ENCODE measurements at places on chromosomes 16 and 17. TPM values are rescaled to one million over a fixed set of nuclear protein-coding genes. Genes with fewer than 3 reads are reported as not detected.

DNA sequence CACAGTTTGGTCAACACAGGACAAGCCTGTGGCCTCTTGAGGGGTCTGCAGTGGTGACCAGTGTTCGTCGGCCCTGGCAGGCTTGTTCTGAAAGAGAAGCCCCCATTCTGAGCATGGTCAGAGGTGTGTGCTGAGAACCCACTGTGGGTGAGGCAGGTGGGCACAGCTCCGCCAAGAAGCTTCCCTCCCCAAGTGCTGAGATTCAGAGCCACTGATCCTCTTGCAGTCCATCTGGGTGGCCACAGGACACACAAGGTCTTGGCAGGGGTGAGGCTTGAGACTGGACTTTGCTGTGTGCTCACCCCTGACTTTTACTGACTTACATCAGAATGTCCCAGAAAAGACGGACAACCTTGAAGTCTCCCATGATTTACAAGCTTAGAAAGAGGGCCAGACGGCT lies 18.7 kb downstream of the MPRIP start:
- DNase-seq: no peak
- H3K4me1 ChIP-seq: peaks cover 23% of the 10 kb centered on the region
- H3K4me3 ChIP-seq: no peak overlapping the region
- no peaks in the 10 kb centered on the region for H3K36me3 ChIP-seq
- H3K27me3 ChIP-seq: no peaks in the 10 kb centered on the region

DNA sequence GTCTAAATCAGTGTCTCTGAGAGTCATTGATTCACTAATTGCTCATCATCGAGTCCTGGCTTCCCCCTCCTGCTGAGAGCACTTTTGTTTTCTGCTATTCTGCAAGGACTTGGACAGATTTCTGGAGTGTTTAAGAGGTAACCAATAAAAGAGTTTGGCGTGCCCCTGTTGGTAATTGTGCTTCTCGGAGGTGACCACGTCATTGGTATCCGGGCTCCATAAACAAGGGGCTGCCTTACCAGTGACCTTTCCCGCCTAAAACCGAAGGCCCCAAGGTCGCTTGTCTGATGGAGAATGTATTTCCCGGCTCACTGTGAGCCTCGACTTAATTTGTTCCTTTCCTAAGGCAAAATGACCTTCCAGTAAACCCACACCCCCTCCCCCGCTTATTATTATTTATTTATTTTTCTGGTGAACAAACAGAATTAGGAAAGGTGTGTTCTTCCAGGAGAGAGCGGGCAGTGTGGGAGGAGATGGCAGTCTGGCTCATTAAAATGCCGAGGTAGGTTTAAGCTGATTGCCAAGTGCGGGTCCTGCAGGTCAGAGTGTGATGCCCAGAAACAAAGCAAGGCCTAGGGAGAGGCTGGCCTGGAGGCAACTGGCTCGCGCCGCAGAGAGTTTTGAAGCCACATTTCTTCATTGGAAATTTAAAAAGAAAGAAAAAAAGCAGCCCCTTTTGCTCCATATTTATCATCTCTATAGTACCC lies 30.2 kb downstream of the MSI2 start:
- H3K4me1 ChIP-seq: peaks cover 24% of the 10 kb centered on the region
- no peaks in the 10 kb centered on the region for H3K36me3 ChIP-seq
- no peaks in the 10 kb centered on the region for H3K27me3 ChIP-seq
- H3K27ac ChIP-seq: no peak overlapping the region
- DNase-seq: no peak
- H3K4me3 ChIP-seq: no peak overlapping the region

DNA sequence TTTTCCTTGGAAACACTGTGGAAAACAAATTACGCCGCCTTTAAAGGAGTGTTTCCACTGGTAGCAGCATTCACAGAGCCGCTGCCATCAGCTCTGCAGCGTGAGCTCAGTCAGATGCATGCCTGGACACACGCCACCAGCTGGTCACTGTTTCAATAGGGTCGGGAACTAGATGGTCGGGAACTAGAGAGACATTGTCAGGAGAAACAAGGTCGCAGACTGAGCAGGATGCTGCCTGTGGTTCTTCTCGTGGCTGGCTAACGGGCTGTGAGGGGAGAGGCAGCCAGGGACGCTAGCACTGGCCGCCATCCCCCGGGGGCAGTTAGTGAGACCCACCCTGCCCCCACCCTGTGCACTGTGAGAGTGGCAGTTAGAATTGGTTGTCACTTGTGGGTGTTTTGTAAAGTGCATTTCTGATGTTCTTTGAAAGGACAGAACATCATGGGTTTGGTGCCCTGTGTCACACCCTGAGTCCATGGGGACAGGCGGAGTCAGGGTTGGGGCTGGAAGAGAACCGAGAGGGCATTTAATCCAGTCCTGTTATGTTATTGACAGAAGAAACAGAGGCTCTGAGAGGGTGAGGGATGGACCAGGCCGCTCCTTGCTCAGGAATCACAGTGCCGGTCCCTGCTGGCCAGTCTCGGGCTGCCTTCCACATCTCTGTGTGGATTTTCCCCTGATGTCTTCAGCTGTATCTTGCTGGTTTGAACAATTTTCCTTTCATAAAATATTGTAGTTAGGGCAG lies 86.3 kb downstream of the SPECC1 start:
- peaks cover 73% of the 10 kb centered on the region for H3K36me3 ChIP-seq
- no peak for DNase-seq
- H3K27me3 ChIP-seq: no peaks in the 10 kb centered on the region
- peak overlapping the region; percentile 29 for H3K27ac ChIP-seq
- H3K4me3 ChIP-seq: no peak overlapping the region

DNA sequence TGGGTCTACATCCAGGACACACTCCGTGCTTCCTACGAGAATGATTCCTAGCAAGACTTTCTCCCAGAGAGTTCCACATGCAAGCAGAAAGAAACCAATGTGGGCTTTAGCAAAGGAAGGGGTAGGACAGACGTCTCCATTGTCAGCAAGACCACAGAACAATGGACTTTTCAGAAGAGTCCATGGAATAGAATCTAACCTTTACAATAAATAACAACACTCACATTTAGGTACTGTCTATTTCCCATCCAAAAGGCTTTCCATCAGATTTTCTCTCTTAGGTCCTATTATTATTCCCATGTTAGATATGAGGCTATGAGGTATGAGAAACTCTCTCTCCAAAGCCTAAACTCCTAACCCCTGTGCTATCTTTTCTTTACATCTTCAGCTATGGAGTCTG lies 360.9 kb downstream of the GRIN2A start:
- DNase-seq: no peak
- no peaks in the 10 kb centered on the region for H3K36me3 ChIP-seq
- H3K27ac ChIP-seq: no peak overlapping the region
- H3K27me3 ChIP-seq: no peaks in the 10 kb centered on the region
- H3K4me3 ChIP-seq: no peak overlapping the region

GRCh38 chr17:20234276-20234675 lies 225.1 kb downstream of the SPECC1 start:
- H3K27ac ChIP-seq: no peak overlapping the region
- no peaks in the 10 kb centered on the region for H3K27me3 ChIP-seq
- H3K4me3 ChIP-seq: no peak overlapping the region
- peaks cover 97% of the 10 kb centered on the region for H3K36me3 ChIP-seq
- no peaks in the 10 kb centered on the region for H3K4me1 ChIP-seq

ABCC1 gene
- polyA plus RNA-seq: 3.0 TPM

MPP2 gene
- not detected for polyA plus RNA-seq

GRCh38 chr17:74865504-74866197 lies 6.0 kb upstream of the GRIN2C start:
- no peak overlapping the region for H3K27ac ChIP-seq
- no peak overlapping the region for H3K4me3 ChIP-seq
- H3K36me3 ChIP-seq: no peaks in the 10 kb centered on the region
- H3K27me3 ChIP-seq: peaks cover 19% of the 10 kb centered on the region

DNA sequence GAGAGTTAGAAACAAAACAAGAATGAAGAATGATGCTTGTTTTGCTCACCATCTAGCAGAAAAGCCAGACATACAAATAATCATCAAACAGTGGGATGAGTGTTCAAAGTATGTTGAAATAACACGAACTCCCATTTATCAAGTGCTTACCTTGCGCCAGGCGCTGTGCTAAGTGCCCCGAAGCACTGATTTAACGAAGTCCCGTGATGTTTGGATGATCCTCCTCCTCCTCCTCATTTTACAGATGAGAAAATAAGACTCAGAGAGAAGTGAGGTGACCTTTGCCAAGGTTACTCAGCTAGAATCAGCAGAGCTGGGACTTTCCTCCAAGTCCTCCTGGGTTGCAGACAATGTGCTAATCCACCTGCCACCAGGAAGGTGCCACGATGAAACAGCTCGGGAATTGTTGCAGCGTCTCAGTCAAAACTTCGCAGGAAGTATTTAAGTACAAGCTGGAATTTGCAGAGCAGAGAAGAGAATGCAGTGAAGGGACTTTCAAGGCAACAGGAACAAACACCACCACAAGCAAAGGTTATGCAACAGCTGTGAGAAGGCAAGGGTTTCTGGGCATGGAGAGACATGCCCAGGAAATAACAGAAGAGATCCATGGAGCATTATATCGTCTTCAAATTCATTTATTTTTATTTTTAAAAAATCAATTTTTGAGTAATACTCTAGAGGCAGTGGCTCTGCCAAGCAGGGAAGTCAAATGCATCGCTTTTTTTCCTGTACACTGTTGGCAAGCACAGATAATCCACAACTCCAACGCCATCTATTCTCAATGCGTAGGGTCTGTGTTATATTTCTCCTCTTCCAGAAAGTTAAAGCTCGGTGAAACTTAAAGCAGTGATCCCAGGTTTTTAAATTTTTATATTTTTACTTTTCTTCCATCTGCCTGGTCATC lies 11.1 kb downstream of the PRCD start:
- peak; percentile 82 for DNase-seq
- peaks cover 23% of the 10 kb centered on the region for H3K4me1 ChIP-seq
- no peaks in the 10 kb centered on the region for H3K27me3 ChIP-seq
- H3K36me3 ChIP-seq: no peaks in the 10 kb centered on the region

MYH8 gene
- not detected for polyA plus RNA-seq

DNA sequence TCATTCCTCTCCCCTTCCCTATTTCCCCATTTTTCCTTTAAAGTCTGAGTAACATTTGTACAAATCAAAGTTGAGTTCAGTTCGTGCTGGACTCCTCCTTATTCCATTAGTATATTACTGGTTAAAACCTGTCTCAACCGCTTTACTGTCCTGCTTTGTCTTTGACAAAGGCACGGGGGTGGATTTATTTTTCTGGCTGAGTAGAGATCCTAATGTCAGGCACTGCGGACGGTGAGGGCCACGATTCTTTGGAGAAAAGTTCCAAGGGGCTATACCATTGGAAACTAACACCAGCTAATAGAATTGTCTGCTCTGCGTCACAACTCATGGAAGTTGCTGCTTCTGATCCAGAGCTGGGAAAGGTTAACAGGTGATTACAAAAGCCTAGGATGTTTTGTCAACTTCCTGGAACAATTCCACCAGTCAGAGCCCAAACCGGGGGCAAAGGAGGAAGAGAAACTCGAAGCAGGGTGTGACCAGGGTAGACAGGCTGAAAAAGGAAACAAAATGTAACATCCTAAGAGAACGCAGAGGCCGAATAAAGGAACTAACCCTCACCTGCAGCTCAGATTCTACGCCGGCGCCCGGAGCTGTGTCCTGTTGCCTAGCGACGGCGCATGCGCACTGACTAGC lies 12.4 kb downstream of the TAT start:
- no peaks in the 10 kb centered on the region for H3K27me3 ChIP-seq
- no peaks in the 10 kb centered on the region for H3K36me3 ChIP-seq
- peak overlapping the region; percentile 65 for H3K27ac ChIP-seq
- peak; percentile 84 for DNase-seq

KRT13 gene
- polyA plus RNA-seq: not detected

DNA sequence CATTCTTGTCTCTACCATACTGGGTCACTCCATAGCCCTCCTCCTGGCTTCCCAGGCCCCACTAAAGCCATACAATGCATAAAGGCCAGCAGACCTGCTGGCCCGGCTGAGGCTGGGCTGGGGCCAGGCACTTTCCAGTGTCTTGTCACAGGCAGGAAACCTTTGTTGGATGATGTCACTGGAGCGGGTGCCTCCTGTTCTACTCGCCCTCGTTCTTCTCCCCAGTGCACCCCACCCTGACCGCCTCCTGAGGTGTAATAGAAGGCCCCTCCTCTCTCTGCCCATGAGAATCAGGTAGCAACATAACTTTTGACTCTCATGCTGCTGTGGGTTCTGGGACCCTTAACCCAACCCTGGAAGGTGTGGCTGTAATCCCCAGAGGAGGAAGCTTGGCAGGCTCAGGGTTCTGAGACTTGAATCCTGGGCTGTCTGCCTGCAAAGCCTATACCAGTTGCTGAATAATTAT lies 54.2 kb upstream of the IL34 start:
- no peak overlapping the region for H3K4me3 ChIP-seq
- no peaks in the 10 kb centered on the region for H3K4me1 ChIP-seq
- H3K27ac ChIP-seq: no peak overlapping the region
- no peaks in the 10 kb centered on the region for H3K36me3 ChIP-seq
- no peak for DNase-seq
- no peaks in the 10 kb centered on the region for H3K27me3 ChIP-seq

DNA sequence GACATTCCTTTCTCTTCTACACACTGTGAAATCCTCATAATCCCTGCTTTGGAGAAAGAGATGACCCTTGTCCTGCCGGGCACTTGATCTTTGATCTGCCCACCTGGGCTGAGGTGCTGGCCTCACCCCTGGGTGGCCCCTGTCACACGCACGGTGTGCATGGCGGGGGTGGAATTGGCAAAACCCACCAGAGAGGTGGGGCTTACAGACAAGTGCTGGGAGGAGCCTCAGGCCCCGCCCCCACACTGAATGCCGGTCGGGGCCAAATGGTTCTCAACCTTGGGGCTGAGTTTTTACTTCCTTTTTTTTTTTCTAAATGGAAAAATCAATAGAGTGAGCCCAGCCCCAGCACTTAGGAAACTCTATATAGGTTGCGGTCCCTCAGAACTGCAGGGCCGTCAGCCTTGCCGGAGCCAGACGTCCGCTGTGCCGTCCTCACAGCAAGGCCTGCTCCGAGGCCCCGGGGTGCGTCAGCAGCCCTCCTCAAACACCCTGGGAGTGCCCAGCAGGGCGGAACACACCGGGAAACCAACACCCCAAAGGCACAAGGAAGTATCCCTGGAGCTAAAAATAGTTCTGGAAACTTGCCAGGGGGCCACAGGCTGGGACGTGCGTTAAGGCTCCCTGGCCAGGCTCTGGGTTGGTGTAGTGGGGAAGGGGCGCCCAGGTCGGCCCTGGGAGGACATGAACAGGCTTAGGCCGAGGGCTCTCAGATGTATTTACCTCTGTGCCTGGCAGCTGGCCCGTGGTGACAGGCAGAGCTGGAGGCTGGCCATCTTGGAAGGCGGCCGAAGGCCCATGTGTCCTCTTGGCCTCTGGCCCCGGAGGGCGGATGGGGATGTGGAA lies 11.0 kb downstream of the GPRC5C start:
- H3K36me3 ChIP-seq: no peaks in the 10 kb centered on the region
- H3K27ac ChIP-seq: peak overlapping the region; percentile 87
- peaks cover 61% of the 10 kb centered on the region for H3K4me1 ChIP-seq

IRX3 gene
- not detected for polyA plus RNA-seq

ZNF629 gene
- 2.0 TPM for polyA plus RNA-seq
